Gastroesophageal sphincter (tissue), 4 donors: ENCODE measurements at places on chromosomes 7 and 10. TPM values are rescaled to one million over a fixed set of nuclear protein-coding genes. Genes with fewer than 3 reads are reported as not detected.

DNA sequence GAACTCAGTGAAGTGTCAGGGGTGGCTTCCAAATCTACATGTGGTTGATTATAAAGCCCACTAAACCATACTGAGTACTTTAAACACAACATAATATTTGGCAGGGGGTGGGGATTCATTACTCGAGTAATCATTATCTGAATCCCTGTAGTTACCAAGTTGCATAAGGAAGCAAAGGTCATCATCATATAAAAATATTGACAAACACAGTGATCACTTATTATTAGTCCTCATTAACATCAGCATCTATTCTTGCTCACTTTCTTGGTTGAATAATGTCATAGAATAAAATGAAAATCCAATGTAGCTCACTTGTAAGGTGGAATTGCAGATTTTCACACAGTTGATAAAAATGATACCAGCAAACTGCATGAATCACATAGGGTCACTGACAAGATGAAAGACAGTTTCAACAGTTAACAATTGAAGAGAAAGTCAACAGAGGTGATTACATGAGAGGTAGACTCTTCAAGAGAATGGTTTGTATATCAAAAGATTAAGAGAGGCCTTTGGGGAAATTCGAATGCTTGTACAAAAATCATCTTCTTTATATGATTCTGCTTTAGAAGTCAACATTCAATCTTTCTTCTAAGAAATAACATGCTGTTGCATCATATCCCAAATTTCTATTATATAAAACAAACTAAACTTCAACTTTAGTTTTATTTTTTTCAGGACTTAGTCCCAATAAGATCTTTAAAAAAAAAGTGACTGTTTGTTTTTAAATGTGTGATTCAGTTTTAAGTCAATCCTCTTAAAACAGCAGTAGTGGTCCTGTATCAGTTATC, 185.5 kb upstream of the KLF14 start:
- ATAC-seq: no peak

DNA sequence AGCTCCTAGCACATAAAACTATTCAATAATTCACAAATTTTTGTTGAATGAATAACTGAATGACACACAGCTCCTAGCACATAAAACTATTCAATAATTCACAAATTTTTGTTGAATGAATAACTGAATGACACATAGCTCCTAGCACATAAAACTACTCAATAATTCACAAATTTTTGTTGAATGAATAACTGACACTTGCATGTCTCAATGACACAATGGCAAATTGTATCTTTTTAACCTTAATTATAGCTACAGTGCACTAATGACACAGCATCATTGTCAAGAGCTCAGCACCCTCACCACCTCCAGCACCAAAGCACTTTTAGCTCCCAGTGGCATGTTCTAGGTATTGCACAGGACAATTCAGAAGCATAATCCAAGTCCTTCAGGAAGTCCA, 131.6 kb downstream of the PDE1C start:
- ATAC-seq: no peak

GIMAP2 gene
- 14.4 TPM for total RNA-seq

- peak; percentile 78 for ATAC-seq
These were observed 87.4 kb upstream of the TNS3 start for GRCh38 chr7:47669178-47669891.

TMUB1 gene
- 57.2 TPM for total RNA-seq

AFAP1L2 gene
- total RNA-seq: 29.5 TPM
